ENCODE measurements at places on chromosomes 7 and 10.

GRCh38 chr10:6050801-6051445 lies 11.2 kb downstream of the IL2RA start:
- DNase-seq: peak; percentile 88

GRCh38 chr7:80941208-80941758 lies 22.4 kb upstream of the SEMA3C start:
- no peak for DNase-seq

GRCh38 chr7:148882192-148882591 lies 1.9 kb downstream of the EZH2 start:
- DNase-seq: no peak

DNA sequence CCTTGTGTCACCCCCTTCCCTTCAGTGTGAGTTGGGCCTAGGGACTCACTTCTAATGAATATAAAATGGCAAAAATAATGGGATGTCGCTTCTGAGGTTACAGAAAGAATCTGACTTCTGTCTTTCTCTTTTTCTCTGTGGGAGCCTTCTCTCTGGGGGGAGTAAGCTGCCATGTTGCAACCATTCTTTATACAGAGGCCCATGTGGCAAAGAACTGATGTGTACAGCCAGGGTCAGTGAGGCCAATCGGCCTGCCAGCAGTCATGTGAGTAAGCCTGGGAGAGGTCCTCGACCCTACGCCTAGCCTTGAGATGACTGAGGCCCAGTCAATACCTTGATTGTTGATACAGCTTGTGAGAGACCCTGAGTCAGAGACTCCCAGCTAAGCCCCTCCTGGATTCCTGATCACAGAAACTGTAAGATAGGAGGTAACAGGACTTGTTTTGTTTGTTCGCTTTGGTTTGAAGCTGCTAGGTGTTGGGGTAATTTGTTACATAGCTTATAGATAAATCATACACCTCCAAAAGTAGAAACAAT lies 1.7 kb downstream of the TCAF1 start:
- DNase-seq: no peak

- no peak for DNase-seq
These were observed 64.0 kb downstream of the GOLGA7B start for GRCh38 chr10:97913614-97914013.

GRCh38 chr10:29785701-29786100 lies 150.9 kb upstream of the SVIL start:
- no peak for DNase-seq

DNA sequence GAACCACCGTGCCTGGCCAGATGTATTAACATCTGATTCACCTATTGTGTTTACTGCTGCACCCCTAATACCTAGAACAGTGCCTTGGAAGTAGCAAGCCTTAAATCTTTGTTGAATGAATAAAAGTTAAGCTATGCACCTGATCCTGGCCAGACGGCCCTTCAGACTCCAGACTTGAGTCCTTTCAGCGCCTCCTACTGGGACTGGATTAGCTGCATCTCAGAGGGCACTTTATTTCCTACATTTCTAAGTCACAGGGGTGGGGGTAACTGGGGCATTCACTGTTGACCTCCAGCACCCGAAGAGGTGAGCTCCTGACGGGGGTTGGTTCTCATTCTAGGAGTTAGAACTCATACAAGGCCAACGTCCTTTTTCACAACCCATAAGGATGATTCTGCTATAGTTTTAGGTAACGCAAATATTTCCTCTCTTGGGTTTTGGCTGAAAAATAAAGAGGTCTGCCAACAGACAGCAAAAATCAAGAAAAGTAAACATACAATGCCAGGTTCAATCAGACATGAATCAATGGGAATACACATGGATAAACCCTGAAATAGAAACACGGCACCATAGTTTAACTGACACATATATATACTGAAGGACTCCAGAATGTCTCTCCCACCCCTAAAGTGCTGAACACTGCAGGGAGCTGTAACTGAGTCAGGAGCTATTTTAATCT lies 48.0 kb upstream of the DLG5 start:
- no peak for DNase-seq

DNA sequence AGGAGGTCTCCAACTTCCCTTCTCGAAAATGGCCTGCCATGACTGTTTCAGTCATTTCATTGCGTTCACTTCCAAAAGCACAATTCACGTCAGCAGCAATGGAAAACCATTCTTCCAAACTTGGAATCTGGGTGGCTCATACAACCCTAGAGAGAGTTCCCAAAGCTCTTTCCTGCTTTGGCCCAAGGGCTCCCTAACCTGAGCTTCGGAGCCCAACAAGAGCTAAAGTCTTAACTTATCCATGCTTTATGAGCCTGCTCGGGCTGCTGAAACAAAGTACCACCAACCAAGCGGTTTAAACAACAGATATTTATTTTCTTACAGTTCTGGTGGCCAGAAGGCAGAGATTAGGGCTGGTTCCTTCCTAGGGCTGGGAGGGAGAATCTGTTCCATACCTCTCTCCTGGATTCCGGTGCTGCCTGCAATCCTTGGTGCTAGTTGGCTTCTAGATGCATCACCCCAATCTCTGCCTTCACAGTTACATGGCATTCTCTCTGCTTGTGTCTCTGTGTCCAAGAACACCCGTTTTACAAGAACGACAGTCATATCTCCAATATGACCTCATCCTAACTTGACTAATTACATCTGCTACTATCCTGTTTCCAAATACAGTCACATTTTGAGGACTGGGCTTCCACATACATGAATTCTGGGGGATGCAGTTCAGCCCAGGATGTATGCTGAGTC lies 33.5 kb downstream of the CAMK2B start:
- DNase-seq: no peak

DNA sequence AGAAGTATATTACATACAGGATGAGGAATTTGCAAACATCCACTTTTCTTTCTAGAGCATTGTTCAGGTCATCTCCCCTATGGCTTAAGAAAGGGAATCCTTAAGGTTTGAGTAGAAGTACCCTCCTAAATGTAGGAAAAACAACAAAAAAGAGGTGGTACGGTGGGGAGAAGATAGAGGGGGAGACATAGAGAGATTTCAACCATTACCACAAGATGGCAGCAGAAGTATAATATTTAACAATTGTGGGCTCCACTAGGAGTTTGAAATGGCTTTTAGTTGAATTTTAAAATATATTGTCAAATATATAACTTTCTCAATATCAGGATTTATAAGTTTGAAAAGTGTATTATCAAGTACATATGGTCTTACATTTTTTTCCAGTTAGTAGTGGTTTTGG lies 72.7 kb upstream of the PRKG1 start:
- DNase-seq: no peak

GRCh38 chr10:12782537-12782936 lies 219.0 kb downstream of the CCDC3 start:
- no peak for DNase-seq

- DNase-seq: peak; percentile 21
These were observed 11.2 kb downstream of the CTBP2 start for GRCh38 chr10:125149036-125149679.

GRCh38 chr10:127740596-127740995 lies 3.6 kb downstream of the FOXI2 start:
- no peak for DNase-seq

DNA sequence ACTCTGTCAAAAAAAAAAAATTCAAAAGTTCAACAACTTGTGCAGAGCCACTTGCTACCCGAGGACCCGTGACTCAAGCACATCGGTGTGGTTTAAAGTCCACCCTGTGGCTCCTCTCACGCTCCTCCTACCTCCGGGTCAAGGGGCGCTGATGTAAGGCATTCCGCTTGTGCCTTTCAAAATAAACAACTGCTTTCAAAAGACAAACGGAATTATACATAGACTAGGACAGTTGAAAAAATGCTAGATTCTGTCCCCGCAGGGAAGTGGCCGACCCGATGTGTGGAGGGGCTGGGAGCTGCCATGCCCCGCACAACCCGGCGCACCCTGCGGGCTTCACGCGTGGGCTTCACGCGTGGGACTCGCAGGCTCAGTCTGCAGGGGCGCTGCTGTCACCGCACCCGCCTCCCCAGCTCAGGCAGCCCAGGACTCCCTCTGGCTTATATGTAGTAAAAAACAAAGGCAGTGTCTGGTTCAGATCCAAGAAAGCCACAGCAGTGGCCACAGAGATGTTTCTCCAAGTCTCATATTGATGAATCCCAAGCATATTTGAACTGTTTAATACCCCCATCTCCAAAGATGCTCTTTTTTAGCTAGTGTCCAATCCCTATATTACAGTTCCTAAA lies 239.7 kb upstream of the INHBA start:
- DNase-seq: no peak

DNA sequence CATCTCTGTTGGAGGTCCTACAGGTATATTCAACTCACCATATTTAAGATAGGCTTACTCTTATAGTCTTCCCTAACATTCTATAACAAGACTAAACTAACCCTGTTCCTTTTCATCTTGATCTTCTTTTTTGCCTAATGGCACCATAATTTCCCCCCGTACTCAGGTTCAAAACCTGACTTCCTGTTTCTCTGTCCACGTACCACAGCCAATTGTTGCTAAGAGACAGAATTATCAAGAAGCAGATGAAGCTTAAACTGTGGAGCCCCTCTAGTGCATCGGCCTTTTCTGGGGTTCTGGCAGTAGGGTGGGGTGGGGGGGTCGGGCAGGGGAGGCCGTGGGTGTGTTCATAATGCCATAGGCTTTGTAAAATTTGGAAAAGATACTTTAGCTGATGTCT lies 109.2 kb downstream of the EVX1 start:
- DNase-seq: no peak

GRCh38 chr7:130242198-130243014 lies 24.3 kb upstream of the CPA2 start:
- peak; percentile 12 for DNase-seq

DNA sequence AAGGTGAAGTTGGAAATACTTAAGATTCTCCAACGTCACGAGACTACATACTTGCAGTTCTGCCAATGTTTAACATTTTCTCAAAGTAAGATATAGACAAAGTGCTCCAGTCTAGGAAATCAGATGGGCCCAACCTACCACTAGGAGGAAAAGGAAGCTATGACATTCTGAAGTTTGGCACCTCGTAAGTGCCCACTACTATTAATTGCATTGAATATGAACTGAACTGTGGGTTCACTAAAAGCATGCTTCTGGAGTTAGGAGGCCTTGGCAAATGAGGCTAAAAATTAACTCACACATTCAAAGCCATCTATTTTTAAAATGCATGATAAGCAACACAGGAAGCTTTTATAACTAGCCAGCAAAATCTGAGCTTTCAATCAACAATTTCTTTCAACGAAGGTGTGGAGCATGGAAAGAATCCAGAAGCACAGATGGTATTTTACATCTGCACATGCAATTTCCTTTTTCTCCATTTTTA lies 149.7 kb downstream of the LRRTM3 start:
- DNase-seq: no peak

DNA sequence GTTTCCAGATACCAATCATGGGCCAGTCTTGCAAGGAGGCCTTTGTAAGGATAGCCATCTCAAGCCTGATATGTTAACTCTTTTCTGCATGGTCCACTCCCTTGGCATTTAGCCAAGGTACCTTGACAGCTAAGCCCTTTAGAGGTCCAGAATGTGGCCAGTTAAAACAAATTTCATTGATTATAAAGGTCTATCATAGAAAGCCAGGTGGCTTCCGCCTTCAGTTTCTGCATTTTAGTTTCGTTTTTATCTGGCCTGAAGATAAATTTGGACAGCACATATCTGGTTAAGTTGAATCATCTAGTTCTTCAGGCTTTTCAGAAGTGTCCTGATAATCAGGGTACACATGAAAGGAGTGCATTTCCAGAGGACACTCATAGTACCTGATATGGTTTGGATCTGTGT lies 30.7 kb downstream of the ANKIB1 start:
- no peak for DNase-seq

DNA sequence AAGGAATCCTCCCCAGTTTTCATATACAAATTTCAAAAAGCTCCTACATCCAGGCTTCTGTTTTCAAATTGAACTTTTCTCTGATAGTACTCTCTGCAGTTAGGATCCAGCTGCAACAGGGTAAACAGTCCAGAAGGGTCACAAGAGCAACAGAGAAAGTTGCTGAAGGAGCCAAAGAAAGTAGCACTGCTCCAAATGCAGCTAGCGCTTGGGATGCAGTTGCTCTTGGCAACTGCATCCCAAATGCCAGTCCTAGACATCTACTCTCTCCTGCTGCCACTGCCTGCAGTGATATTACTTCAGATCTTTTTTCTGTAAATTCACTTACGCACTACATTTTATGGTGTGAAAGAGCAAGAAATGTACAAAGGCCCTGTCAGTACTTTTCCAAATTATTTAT lies 14.6 kb downstream of the GPR37 start:
- no peak for DNase-seq

DNA sequence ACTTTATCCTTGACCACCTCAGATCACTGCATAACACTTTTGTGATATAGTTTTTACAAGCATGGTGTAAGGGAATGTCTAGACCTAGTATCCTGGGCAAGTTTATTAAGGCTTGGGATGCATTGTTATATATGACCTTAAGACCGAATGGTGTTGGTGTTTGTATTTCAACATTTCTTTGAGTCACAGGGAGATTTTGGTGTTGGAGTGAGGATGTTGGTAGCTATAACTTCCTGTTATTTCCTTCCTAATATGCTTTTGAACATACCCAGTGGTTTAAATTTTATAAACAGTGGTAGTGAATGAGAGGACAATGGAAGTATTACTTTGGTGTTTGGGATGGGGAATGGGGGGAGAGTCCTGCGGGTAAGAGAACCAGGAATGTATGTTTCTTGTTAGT lies 2.6 kb downstream of the EXOC4 start:
- DNase-seq: no peak

GRCh38 chr7:69889976-69890351 lies 291.7 kb downstream of the AUTS2 start:
- no peak for DNase-seq

Data from bone marrow (tissue), 2 donors.